K562 (cell line): ENCODE measurements at places on chromosomes 5 and 9.

GRCh38 chr9:99155736-99156135 lies 50.8 kb downstream of the TGFBR1 start:
- DNase-seq = no peak

GRCh38 chr9:131053896-131054295 lies 42.4 kb upstream of the AIF1L start:
- no peak for DNase-seq

DNA sequence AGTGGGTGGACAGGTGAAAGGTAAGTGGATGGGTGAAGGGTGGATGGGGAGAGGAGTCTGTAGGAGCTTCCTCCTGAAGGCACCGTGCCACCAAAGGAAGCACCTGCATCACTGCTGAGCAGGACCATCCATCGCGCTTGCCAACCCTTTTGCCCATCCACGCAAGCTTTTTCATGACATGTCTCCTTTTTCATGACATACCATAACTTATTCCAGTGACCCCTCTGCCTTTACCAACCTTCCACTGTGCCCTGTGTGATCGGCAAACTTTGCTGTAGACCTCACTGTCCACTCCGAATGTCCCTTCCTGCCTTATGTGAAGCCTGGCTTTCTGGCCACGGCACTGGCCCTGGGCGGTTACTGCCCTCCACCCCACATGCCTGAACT lies 13.4 kb downstream of the FLT4 start:
- DNase-seq = no peak

GRCh38 chr5:93954421-93955069 lies 213.1 kb upstream of the POU5F2 start:
- no peak for DNase-seq

GRCh38 chr9:118529624-118530214 lies 825.5 kb downstream of the TLR4 start:
- no peak for DNase-seq
